ENCODE measurements at places on chromosomes 3 and 15.

DNA sequence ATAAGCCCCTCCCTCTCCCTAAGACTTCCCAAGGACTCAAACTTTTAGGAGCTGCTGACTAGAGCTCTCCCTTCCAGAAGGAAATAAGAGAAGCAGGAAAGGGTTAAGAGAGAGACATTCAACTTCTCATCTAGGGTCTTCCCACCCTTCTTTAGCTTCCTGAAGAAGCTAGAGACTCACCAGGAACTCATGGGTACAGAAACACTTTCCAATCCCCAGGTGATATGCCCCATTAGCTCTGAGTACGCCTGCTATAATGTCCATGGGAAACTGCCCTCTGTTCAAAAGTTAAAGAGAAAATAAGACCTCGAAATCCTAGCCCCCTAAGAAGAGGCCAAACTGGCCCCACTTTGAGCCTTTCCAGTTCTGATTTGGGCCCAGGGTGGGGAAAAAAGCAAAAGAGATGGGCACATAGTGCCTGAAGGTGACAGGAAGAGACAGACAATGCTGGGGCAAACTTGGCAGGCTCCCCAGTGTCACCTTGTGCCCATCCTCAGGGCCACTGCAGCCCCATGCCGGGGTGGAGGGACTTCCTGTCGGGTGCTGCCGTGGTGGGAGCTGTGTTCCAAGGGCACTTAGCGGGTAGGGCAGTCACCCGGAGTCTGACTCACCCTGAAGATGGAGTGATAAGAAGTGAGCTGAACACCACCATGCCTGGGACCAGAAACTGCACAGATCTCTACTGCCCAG, 29.5 kb downstream of the CCDC12 start:
- no peak for DNase-seq

DNA sequence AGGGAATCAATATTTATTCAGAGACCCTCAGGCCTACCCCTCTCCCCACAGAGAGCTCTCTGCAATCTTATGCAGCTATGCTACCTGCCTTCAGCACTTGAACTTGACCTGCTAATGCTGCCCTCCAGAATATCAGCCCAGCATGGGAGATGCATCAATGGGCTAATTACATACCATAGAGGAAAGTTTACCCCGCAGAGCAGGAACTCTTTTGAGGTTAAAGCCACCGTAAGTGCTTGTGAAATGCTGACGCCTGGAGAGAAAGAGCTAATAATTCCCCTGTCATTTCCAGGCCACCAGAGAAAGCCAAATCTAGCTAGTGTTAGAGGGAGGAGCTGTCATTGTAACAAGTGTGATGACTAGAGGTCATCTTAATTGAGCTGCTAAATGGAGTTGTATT, 127.5 kb downstream of the CHST2 start:
- no peak for DNase-seq

GRCh38 chr3:171351676-171352075, 108.5 kb downstream of the TNIK start:
- DNase-seq = no peak

- DNase-seq = no peak
Measured at GRCh38 chr3:52146811-52147210, 7.4 kb downstream of the POC1A start.

DNA sequence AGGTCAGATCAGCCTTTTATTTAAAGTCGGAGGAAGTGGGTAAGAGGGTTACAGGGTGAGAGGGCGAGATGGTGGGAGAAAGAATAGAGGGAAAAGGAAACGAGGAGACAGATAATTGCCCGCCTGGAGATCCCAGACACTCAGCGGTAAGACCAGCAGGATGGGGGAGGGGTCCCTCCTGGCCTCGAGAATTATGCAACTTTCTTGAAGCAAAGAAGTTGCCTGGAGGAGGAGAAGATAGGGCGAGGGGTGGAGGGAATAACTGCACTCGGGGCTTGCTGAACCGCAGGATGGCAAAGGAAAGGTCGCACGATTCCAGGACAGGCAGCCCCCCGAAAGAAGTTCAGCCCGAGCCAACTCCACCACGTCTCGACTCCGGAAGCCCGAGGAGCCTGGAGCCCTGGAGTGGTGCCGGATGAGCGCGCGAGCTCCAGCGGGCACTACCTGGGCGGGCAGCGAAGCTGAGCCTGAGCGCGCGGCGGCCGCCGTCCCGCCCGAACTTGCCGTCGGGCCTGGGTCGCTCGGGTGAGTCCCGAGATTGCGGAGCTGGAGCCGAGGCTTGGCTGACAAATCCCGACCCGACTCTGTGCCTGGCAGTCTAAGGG, 402 bp downstream of the WWTR1 start:
- DNase-seq = no peak

DNA sequence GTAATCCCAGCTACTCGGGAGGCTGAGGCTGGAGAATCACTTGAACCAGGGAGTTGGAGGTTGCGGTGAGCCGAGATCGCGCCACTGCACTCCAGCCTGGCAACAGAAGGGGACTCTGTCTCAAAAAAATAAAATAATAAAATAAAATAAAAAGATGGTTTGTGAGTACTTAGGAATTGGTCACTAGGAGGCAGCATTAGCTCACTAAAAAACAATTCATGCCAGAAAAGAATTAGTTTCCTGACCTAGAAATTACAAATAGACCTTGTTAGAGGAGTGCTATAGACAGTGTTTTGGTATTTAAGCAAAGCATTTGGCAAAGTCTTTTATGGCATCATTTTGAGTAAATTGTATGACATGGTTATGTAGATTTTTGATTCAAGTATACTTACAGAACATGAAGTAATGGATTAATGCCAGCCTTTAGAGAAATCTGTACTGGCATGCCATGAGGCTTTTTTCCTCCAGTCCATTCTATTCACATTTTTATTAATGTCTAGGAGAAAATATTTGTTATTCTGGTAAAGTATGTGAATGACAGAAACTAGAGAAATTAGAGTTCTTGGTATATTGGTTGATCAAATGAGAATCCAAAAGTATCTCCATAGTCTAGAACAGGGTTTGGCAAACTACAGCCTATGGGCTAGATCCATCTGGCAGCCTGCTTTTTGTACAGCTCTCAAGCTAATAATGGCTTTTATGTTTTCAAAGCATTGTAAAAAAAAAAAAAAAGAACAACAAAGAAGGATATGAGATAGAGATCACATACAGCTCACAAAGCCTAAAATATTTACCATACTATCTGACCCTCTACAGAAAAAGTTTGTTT, 81.6 kb downstream of the LRRC49 start:
- DNase-seq = no peak

DNA sequence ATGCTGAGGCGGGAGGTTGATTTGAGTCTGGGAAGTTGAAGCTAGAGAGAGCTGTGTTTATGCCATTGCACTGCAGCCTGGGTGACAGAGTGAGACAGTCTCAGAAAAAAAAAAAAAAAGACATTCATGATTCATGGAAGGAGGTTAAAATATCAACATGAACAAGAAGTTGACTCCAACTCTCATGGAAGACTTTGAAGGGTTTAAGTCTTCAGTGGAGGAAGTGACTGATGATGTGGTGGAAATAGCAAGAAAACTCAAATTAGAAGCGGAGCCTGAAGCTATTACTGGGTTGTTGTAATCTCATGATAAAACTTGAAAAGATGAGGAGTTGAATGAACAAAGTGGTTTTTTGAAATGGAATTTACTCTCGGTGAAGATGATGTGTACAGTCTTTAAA, 491.8 kb downstream of the SQOR start:
- no peak for DNase-seq

GRCh38 chr3:15405448-15406050, 21.8 kb downstream of the METTL6 start:
- DNase-seq = no peak

DNA sequence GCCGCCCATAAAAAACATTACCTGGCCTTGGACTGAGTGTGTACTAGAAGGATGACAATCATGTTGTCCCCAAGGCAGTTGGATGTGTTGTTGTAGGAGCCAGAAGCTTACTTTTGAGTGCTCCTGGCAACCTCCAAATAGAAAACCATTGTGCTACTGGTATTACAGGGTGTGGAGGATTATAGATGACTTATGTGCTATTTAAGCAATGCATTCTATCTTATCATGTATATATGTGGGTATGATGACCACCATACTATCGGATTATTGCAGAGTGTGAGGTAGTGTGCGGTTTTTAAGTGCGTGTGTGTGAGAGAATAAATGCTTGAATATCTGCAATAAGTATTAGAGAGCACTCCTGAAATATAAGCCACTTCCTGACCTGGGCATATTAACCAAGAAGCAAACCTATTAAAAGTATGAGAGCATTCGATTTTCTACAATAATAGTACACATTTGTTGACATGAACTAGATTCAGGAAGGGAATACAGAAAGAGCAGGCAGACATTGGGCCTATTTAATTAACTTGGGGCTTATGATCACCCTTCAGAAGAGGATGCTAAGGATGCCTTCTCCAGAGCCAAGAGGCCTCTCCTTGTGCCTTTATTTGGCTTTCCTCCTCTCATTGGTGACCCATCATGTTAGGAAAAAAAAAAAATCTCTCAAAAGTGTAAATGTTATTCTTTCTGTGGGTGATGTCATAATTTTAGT, 11.7 kb upstream of the MBNL1 start:
- DNase-seq = no peak

DNA sequence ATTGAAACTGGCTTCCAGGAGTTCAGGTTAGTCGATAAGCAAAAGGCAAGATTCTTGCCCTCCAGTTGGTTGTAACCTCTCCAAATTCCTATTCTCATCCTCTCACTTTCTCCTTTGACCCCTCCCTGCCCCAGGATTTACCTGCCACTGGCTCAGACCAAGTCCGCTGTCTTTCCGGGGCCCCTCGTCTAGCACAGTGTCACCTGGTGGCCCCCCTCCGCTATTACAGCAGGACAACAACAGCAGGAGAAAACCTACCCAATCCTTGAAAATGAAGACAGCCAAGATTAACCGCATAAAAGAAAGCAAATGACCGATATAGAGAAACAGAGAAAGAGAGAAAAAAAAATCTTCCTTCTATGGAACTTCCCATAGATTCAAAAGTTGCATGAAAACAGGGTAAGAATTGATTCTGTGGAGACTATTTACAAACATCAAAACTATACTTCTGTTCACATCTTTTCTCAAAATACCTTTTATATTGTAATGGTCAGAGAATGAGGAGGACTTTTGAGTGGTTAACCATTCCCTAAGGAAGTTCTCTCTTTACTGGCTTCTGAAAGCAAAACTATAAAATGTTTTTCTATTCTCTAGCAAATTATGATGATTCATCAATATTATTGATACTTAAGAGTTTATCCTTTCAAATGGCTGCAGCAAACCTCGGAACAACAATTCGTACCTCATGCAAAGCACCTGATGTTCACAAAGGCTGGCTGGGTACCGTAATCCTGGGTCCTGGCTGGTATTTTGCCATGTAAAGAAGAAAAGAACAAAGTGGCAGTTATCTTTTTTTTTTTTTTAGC, 10.0 kb upstream of the ST8SIA2 start:
- no peak for DNase-seq

DNA sequence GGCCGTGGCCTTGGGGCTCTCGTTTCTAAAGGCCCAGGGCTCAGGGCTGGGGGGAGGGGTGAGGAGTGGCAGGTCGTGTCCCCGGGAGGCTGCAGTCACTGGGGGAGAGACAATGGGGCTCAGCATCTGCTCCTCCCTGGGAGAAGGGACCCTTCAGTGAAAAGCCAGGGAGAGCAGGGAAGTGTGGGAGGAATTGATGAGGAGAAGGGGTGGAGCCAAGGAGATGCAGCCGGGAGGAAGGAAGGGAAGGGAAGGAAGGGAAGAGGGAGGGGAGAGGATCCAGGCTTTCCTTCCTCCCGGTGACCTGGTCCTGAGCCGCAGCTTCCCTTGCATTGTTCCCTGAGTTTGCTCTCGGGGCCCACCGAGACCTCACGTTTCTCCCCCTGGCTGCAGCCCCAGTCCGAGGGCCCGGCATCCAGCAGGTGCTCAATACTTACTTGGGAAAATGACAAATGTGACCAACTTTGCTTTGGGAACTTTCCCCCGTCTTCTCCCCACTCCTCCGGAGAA, 1.4 kb upstream of the ZNF710 start:
- no peak for DNase-seq

- DNase-seq = no peak
Measured at GRCh38 chr15:71962537-71962936, 152.2 kb downstream of the NR2E3 start.

DNA sequence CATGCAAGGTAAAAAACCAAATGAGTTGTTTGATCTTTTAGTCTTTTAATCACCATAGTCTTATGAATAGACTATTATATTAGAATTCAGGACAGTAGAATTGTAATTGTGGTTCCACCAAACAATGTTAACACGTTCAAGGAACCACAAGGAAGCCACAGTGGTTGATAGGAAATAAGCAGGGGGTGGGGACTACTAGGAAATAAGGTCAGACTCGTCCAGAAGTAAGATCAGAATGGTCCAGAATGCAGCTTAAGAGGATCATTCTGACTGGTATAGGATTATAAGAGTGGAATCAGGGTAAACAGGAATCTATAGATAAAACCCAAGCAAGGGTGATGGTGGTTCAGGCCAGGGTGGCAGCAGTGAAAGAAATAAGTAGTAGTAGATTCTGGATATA, 7.5 kb downstream of the MYNN start:
- no peak for DNase-seq

DNA sequence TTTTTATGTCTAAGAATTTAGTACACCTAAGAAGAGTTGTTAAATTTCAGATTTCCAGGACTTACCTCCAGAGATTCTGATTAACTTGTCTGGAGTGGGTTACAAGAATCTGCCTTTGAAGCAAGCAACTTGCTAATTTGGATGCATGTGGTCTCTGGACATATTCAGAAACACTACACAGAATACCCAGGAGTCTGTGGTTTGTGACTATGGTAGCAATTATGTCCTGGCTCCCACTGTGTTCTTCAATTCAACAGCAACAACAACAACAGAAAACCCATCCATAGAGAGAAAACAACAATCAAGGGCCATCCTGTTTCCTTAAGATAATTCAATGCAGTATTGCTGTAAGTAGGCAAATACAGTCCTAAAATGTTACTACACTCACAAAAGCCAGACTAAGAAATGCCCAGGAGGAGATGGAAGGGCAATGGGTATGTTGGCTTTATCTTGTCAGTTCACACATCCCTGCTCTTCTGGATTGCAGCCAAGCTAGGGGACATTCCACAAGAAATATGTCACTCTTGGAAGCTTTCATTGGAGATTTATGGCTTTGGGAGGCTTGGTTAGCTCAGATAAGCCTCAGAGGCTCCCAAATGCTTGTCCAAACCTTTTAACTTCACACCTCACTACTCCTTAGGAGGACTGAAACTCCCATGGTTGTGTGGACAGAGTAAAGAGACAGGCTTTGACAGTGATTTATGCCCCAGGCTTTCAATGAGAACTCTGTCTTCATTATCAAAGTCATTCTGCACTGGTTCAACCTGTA, 99.4 kb upstream of the MRPL3 start:
- no peak for DNase-seq

- DNase-seq = no peak
Measured at GRCh38 chr3:150490277-150490986, 55.9 kb downstream of the SERP1 start.

- no peak for DNase-seq
Measured at GRCh38 chr3:129000742-129001100, 383 bp upstream of the EFCC1 start.

- no peak for DNase-seq
Measured at GRCh38 chr3:117751651-117752050, 1042.1 kb downstream of the TUSC7 start.

All from stimulated activated naive B cell treated with anti-CD40 and anti-IgM and Interleukin-4, amounts not matched to agents 10 μg/mL and 1 μg/mL and 100 μg/mL, for 72 hours (primary cell).